AG09319 (cell line): ENCODE measurements at places on chromosomes 6 and 20.

- no peak for DNase-seq
These were observed 34.9 kb downstream of the SNAI1 start for GRCh38 chr20:50017576-50018248.

- peak; percentile 79 for DNase-seq
These were observed 80.2 kb downstream of the ANKEF1 start for GRCh38 chr20:10115021-10115420.

DNA sequence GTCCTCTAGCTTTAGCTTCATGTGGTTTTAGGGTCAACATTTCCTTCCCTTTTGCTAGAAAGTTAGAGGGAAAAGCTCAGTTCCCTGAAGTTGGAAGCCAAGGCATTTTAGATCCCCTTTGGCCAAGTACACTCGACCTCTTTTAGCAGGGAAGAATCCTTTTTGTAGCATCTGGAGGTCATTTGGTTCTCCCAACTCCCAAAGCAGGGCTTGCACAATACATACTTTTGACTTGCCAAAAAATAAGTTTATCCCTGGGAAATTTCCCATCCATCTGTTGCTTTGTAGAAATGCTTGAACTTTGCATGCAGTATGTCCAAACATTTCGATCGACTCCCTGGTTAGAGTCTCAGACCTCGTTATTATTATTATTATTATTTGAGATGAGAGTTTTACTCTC is 4.6 kb upstream of the EDEM2 start:
- peak; percentile 78 for DNase-seq

DNA sequence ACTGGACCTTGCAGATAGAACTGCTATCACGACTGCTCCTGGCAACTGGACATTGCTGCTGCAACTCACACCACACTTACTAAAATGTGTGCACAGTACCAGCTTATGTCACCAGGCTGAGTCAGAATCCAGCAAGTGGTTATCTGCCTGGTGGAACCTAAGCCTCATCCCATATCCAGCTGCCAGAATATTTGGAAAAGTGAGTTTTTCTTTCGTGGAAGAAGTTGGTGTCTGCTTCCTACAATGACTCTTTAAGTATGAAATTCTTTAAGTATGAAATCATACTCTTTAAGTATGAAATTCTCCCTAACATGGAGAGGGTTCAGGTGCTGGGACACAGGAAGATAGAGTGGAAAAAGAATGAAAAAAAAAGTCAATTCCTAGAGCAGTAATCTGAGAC is 16.4 kb upstream of the POLR1H start:
- no peak for DNase-seq

- no peak for DNase-seq
These were observed 191.6 kb upstream of the CCN2 start for GRCh38 chr6:132142768-132143167.

GRCh38 chr6:46324706-46325105 is 153.9 kb upstream of the ENPP5 start:
- no peak for DNase-seq

GRCh38 chr6:34791701-34792604 is at the start of gene BLTP3A:
Gene BLTP3A, plus strand, starts transcription at chr6:34792083. Its CDS starts 168 bp downstream, at chr6:34792251.
- DNase-seq: no peak
